T-helper 22 cell (primary cell): ENCODE measurements at places on chromosomes 4 and X.

DNA sequence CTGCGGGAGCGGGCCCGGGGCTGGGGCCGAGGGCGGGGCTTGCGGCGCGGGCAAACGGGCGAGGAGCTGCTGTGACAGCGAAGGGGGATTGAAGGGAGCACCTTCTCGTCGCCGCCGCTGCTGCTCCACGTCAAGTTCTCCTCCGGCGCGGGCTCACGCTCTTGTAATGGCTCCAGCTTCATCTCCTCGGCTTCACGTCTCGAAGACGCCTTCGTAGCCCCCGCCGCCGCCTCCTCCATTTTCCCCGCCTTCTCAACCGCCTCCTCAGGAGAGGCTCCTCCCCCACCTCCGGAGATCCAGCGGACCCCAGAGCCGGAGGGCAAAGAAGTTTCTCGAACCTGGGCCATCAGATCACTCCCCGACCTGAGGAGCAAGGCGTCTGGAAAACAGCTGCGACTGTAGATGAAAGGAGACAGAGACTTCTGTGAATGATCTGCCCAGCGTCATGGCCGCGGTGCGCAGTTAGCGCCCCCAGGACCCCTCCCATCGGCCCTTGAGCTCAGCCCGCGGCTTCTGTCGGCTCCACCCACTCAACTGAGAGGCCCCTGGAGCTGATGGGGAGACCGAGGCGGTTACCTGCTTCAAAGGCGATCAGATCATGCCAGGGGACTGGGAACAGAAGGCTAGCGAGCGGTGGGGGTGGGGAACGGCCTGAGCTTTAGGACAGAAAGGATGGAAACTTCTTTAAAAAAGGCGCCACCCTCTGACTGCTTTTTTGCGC lies 895 bp downstream of the USP51 start:
- peak; percentile 39 for DNase-seq

DNA sequence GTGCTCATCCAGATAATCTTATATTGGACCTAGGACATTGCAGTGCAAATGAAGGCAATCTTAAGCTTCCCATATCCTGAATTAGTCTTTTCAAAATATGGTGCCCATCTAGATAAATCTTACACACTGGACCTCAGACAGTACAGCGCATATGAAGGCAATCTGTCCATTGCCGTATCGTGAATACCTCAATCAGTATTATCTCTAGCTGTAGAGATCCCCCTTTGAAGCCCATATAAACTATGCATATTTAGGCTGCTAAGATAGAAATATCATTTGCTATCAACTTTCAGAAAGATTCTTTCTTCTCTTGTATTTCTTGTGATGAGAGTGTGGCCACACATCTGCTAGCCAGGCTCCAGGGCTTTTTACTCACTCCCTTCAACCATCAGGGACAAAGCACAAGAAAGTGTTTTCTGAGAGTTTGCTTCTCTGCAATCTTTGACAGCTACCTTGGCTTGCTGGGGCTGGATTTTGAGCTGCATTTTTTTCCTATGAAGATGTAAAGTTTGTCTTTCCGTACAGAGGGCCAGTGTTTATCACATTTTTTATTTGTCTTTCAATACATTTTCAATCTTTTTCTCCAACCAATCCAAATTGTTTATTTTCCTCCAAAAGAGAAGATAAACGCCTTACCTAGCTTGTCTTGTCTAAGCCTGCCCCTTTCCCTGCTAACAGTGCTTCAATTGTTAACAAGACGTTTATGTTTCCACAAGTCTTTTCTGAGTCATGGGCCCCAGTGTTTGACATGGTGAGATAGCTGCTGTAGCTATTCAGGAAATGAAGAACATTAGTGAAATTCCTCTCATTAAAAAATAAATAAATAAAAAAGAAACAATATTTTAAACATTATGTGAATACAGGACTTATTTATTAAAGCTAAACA lies 57.6 kb upstream of the FAT1 start:
- DNase-seq, result no peak

DNA sequence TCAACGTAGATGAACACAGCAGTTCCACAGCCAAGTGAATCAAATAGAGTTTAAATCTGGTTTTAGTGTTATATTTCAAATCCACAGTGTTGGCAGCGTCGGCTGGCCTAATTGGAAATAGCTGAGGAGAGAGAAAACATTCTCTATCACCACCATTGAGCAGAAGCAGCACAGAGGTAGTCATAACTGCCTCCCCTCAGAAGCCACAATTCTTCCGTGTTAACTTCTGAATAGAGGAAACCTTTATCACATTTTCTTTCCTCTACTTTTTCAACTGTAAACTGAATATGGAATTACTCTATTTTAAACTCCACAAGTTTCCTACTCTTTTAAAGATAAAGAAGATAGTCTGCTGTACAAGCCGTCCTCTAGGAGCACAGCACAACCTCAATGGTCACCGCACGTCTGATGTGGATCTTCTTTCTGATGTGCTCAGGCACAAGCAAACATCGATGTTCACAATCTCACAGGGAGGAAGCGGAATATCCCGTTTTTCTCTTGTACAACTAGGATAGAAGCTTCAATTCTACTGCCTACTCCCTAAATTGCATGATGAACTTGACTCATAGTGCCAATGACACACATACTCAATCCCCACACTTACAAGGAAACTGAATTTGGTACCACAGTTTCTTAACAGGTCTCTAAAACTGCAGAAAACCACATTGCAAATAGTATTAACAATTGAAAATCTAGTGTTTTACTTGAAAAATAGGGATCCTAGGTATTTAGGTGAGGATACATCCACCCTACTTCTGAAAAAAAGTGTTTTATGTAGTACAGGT lies 217.8 kb upstream of the ETNPPL start:
- no peak for DNase-seq

DNA sequence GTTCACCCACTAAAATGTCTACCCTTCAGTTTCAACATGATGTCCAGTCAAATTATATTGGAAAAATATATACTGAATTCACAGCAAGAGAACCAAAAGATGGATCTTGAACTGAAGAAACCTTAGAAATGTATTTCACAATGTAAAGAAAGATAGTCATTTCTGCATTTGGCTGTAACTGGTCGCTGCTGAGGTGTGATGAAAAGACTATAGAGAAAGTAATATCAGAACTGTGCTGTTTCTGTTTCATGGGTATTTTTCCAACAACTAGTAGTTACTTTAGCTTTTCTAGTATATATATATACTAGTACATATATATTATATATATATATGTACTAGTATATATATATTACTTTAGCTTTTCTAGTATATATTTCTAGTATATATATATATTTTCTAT lies 91.3 kb downstream of the GPM6A start:
- DNase-seq, result no peak

- DNase-seq, result no peak
Measured at GRCh38 chr4:185914583-185915199, 102.7 kb upstream of the SORBS2 start.

- no peak for DNase-seq
Measured at GRCh38 chr4:173731257-173731656, 201.2 kb upstream of the HAND2 start.

GRCh38 chr4:175951794-175952193 lies 113.8 kb upstream of the WDR17 start:
- no peak for DNase-seq
